Stimulated activated CD4-positive, alpha-beta T cell treated with anti-CD3 and anti-CD28 coated beads, Interleukin-15, amount 100 ng/mL, for 1 hour (primary cell): ENCODE measurements at places on chromosomes 4 and X.

DNA sequence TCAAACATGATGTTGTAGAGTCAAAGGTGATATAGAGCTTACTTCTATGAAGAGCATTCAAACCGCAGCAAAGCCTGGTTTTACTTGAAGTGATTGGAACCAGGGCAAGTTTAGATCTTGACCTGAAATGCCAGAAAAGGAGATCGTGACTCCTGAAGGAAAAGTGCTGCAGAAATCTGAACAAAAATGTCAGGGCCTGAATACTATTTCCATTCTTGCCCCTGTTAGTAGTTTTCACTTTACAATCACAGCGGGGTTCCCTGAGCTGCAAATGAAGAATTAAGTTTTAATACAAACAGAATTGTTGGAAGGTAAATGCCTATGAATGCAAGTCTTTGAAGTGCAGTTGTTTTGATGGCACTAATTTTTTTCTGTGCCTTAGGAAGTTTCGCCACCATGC, 4.1 kb downstream of the SLIT2 start:
- no peak for DNase-seq

DNA sequence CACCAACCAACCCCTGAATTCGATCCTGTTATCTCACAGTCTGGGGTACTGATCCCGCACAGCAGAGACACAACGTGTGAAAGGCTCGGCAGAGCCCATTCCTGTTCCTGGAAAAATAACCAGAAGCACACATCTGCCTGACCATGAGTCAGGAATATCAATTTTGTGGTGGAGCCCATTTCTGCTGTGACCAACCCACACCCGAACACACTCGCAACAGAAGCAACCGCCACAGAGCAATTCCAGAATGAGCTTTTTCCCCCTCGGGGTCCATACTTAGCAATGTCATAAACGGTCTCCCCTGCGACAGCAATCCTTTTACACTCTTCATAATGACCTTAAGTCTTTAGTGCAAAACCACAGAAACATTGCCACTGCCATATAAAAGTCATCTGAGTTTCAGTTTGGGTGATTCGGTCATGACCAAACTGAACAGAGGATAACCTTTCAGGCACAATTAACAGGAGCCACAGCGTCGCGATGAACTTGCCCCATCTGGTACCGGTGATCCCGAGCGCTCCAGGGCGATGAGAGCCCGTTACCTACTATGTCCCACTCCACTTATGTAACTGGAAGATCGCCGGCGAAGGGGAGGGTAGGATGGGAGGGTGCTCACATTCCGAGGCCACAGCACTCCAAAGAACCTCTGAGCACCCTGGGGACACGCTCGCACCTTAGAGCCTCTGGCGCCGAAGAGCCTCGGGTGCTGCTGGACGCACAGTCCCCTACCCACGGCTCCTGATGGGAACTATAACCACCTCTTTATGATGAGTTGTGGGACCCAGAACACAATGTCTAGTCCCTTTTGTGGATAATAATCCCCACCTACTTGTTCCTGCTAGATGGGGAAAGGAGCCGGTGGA, 1.1 kb downstream of the MECP2 start:
- DNase-seq = no peak

- no peak for DNase-seq
Measured at GRCh38 chr4:5045097-5045496, 6.2 kb upstream of the STK32B start.

DNA sequence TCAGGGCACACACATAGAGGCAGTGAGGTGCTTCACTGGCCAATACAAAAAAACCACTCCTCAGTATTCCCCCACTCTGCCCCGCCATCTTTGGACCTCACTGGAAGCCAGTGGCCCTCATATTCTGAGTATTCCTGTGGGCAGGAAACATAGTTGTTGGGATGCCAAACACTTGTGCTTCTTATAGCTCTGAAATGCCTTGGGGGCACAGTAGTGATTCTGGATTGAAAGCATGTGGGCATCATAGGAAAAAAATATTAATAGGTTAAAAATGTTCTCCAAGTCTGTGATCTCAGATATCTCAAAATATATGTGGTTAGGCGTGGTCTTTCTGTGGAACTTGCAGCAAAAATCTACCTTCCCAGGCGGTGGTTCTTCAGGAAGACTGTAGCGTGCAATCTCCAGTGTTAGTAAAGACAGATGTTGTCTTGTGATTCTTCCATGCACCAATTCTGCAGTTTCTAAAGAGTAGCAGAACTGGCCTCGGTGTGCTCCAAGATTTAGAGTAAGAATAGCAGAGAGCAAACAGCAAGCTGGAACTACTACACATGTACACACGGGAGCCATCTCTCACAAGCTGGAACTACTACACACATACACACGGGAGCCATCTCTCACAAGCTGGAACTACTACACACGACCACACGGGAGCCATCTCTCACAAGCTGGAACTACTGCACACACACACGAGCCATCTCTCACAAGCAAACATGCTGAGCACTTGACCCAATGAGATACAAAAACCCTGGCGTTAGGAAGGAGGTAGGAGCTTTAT, 8.0 kb upstream of the TENM3 start:
- DNase-seq = no peak

DNA sequence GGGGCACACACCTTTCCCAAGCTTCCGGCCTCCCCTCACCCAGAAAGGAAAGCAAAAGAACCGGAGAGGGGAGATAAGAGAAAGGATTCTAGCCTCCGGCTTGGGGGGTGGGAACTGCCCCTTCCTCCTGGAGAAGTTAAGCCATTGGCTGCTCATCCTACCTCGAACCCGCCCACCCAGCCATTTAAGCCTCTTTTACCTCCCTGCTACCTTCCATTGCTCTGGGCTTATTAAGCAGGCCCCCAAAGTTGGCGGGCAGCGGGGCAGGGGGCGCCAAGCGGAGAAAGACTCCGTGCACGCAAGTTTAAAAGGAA, 2.3 kb downstream of the MAML3 start:
- DNase-seq = no peak

- no peak for DNase-seq
Measured at GRCh38 chrX:12986164-12986779, 11.4 kb downstream of the TMSB4X start.
